HFFc6 (cell line): ENCODE measurements at places on chromosomes 7 and 10. TPM values are rescaled to one million over a fixed set of nuclear protein-coding genes. Genes with fewer than 3 reads are reported as not detected.

- no peak overlapping the region for H3K4me3 ChIP-seq
- H3K4me1 ChIP-seq: no peaks in the 10 kb centered on the region
- no peaks in the 10 kb centered on the region for H3K27me3 ChIP-seq
- H3K36me3 ChIP-seq: no peaks in the 10 kb centered on the region
These were observed 181.3 kb upstream of the FEZF1 start for GRCh38 chr7:122485856-122486255.

GRCh38 chr10:113086282-113086681, 136.2 kb downstream of the TCF7L2 start:
- no peak for DNase-seq
- H3K27ac ChIP-seq: peak overlapping the region; percentile 93
- peaks cover 54% of the 10 kb centered on the region for H3K4me1 ChIP-seq
- H3K27me3 ChIP-seq: peaks cover 7% of the 10 kb centered on the region

DNA sequence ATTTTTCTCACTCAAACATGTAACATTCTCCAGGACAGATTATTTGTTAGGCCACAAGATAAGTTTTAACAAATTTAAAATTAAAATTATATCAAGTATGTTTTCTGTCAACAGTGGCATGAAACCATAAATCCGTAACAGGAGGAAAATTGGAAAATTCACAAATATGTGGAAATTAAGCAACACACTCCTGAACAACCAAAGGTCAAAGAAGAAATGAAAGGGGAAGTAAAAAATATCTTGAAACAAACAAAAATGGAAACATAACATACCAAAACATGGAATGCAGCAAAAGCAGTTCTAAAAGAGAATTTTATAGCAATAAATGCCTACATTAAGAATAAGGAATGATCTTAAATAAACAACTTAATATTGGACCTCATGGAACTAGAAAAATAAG, 147.3 kb downstream of the ZEB1 start:
- peaks cover 10% of the 10 kb centered on the region; the same call in 1 of the 2 replicates for H3K4me1 ChIP-seq
- H3K27me3 ChIP-seq: no peaks in the 10 kb centered on the region
- DNase-seq: no peak
- peaks cover 69% of the 10 kb centered on the region for H3K36me3 ChIP-seq
- H3K4me3 ChIP-seq: no peak overlapping the region

- no peak for DNase-seq
- no peaks in the 10 kb centered on the region for H3K36me3 ChIP-seq
- peaks cover 18% of the 10 kb centered on the region for H3K27me3 ChIP-seq
- peaks cover 12% of the 10 kb centered on the region for H3K4me1 ChIP-seq
- no peak overlapping the region for H3K27ac ChIP-seq
These were observed 17.2 kb upstream of the EIF5AL1 start for GRCh38 chr10:79494871-79495705.

The PNLIPRP3 gene
- not detected in 3 replicates for total RNA-seq
